ENCODE measurements at places on chromosomes 2 and 18. TPM values are rescaled to one million over a fixed set of nuclear protein-coding genes. Genes with fewer than 3 reads are reported as not detected.

Gene DSC2
- total RNA-seq, result 6.8 TPM

GRCh38 chr18:24414349-24415003 is 12.0 kb upstream of the IMPACT start:
- no peaks in the 10 kb centered on the region for H3K4me1 ChIP-seq
- H3K4me3 ChIP-seq, result no peak overlapping the region
- no peaks in the 10 kb centered on the region for H3K36me3 ChIP-seq
- H3K27me3 ChIP-seq, result no peaks in the 10 kb centered on the region

Gene SLC14A1
- total RNA-seq, result 44.8 TPM

DNA sequence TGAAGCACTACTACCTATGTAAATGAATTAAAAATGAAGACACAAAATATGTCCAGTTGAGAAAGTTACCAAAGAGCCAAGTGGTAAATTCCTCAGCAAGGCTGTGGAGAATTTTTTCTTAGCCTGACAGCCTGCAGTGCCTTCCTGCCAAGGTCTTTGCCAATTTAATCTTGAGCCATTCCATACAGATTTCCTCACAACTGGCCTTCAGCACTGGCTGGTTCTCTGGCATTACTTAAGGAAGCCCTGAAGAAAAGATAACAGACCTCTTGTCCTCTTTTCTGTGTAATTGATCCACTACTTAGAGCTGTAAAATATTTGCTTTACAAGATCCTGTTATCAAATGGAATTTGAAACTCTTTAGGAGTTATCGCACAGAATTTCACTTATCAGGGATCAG is 334.2 kb upstream of the LRRTM1 start:
- H3K27ac ChIP-seq, result no peak overlapping the region
- no peak for DNase-seq
- no peak overlapping the region for H3K4me3 ChIP-seq
- no peaks in the 10 kb centered on the region for H3K36me3 ChIP-seq
- H3K27me3 ChIP-seq, result no peaks in the 10 kb centered on the region

DNA sequence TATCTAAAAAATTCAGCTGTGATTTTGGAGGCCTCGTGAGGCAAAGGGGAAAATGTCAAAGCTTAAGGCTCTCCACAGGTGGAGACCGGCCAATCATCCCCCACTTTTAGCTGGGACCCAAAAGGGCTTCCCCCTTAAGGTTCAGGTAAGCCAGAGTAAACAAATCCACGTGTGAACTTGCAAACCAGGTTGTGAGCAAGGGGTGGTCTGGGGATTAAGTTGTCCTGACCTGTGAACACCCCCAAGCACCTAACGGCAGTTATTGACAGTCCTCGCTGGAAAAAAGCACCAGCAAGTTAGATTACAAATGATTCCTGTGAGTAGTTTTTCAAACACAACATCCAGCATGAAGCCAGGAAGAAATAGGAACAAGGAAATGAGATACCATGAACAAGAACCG is 42.9 kb downstream of the MYO7B start:
- no peaks in the 10 kb centered on the region for H3K36me3 ChIP-seq
- peaks cover 4% of the 10 kb centered on the region for H3K4me1 ChIP-seq
- DNase-seq, result no peak
- no peaks in the 10 kb centered on the region for H3K27me3 ChIP-seq
- no peak overlapping the region for H3K27ac ChIP-seq

DNA sequence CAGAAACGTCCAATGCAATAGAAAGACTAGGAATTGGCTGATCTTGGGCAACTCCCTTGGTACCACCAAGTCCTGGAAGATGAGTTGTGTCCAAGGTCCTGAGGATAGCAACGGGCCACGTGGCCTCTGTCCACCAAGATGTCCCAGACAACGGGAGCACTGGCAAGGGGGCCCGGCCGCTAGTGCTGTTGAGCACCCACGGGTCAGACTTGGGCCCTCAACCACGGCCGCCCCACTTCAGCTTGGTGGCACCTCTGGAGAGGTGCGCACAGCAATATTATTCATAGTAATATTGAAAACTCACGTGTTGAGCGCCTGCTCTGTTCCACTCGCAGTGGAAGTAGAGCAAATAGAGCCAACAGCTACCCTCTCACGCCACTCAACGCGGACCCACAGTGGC is 19.0 kb downstream of the PASK start:
- H3K4me1 ChIP-seq, result no peaks in the 10 kb centered on the region
- H3K27ac ChIP-seq, result no peak overlapping the region
- no peak overlapping the region for H3K4me3 ChIP-seq
- no peaks in the 10 kb centered on the region for H3K36me3 ChIP-seq
- DNase-seq, result no peak

DNA sequence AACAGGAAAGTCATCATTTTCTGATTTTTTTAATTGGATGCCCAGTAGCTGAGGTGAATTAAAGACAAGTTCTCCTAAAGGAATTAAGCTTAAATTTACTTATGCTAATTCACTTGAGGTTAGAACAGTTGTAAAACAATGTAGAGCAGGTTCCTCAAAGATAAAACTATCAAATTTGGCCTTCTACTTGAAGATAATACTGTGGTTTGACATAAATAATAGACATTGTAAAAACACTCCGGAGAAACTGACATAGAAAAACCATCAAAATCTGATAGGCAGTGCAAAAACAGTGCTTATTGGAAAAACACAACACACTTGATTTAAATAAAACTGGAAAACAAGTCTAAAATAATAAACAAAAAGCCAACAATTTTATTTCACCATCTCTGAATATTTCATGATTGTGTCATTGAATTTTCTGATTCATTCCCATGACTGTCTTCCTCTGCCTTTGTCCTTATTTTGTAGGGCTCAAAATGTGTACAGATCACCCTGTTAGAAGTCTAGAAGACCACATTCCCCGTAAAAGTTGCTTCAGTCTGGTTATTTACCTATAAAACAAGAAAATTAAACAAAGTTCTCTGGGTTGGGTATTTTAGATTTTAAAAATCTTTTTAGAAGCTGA is 28.3 kb upstream of the SLC40A1 start:
- DNase-seq, result no peak
- H3K36me3 ChIP-seq, result no peaks in the 10 kb centered on the region
- H3K4me3 ChIP-seq, result no peak overlapping the region
- no peaks in the 10 kb centered on the region for H3K27me3 ChIP-seq

DNA sequence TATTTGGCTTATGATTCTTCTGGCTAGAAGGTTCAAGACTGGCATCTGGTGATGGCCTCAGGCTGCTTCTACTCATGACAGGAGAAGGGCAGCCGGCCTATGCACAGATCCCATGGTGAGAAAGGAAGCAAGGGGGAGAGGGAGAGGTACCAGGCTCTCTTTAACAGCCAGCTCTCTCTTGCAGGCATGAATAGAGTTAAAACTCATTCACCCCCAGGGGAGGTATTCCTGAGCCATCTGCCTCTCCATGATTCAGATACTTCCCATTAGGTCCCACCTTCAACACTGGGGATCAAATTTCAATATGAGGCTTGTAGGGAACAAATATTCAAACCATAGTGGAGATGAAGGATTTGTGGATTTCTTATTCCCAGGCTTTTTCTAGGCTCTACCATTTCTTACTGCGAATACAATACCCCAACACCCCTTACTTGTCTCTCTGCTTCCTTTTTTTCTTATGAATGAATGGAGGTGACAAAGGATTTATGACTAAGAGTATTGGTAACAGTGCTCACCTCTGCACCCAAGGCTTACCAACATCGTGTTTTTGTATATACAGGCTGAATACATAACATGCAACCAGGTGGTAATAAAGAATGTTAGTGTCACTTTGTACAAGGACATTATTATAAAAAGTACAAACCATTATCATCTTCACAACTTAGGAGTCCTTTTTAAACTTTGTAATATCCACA is 454.6 kb upstream of the TRIB2 start:
- no peak overlapping the region for H3K4me3 ChIP-seq
- H3K4me1 ChIP-seq, result peaks cover 1% of the 10 kb centered on the region
- H3K27me3 ChIP-seq, result no peaks in the 10 kb centered on the region
- no peak overlapping the region for H3K27ac ChIP-seq

Gene LBX2
- 0.87 TPM for total RNA-seq

Gene CD207
- total RNA-seq, result not detected

GRCh38 chr2:159285929-159286708 is at the start of gene WDSUB1:
WDSUB1 (minus strand) TSS chr2:159286703; CDS start chr2:159283069, 3,634 bp downstream.
- H3K4me1 ChIP-seq, result no peaks in the 10 kb centered on the region
- peak within 1 kb of the TSS; percentile 83 for H3K27ac ChIP-seq
- no peaks in the 10 kb centered on the region for H3K27me3 ChIP-seq
- H3K36me3 ChIP-seq, result no peaks in the 10 kb centered on the region

DNA sequence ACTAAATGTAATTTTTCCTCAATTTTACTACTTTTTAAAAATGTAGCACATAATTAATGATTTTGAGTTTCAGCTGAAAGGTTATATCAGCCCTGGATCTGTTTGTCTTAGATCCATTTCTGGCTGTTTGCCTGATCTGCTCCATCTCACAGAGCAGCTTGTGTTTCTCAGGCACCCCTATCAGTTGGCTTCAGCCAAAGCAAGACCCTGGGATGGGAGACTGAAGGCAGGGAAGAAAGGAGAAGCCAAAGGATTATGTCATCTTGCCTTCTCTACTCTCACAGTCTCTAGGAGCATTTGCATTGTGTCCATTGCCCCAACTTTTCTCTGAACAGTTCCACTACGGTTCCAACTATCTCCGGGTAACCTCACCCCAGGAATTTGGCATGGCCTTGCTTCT is 110.5 kb downstream of the CCDC148 start:
- H3K4me3 ChIP-seq, result no peak overlapping the region
- H3K36me3 ChIP-seq, result no peaks in the 10 kb centered on the region
- H3K27me3 ChIP-seq, result no peaks in the 10 kb centered on the region
- H3K4me1 ChIP-seq, result no peaks in the 10 kb centered on the region
